Aortic smooth muscle cell (primary cell): ENCODE measurements at places on chromosomes 1 and 21. TPM values are rescaled to one million over a fixed set of nuclear protein-coding genes. Genes with fewer than 3 reads are reported as not detected.

Gene CDC42
- 396 and 476 TPM in 2 replicates for total RNA-seq

Gene FAM177B
- total RNA-seq, result not detected in 2 replicates

Gene KPRP
- total RNA-seq, result not detected in 2 replicates

Gene S100A3
- 8.1 and 13.3 TPM in 2 replicates for total RNA-seq

Gene PCSK9
- 0.25 and 0.40 TPM in 2 replicates for total RNA-seq

Gene FTCD
- total RNA-seq, result 0.13 TPM in 1 of 2 replicates, not detected in the other

Gene RO60
- total RNA-seq, result 105 and 135 TPM in 2 replicates

Gene RAB7B
- total RNA-seq, result 7.5 and 8.6 TPM in 2 replicates

Gene GRIK1
- total RNA-seq, result 0.12 and 0.13 TPM in 2 replicates

Gene OPRD1
- total RNA-seq, result under 0.01 TPM in 1 of 2 replicates, not detected in the other

Gene KHDRBS1
- total RNA-seq, result 42.5 and 56.6 TPM in 2 replicates

Gene PTPN7
- total RNA-seq, result not detected in 2 replicates

Gene VAV3
- 0.13 and 0.31 TPM in 2 replicates for total RNA-seq

Gene RNASEL
- total RNA-seq, result 12.9 and 13.2 TPM in 2 replicates

Gene C4BPB
- not detected in 2 replicates for total RNA-seq

Gene TMEM269
- 0.12 TPM in 1 of 2 replicates, not detected in the other for total RNA-seq

Gene GJA9
- not detected in 2 replicates for total RNA-seq

Gene ACKR1
- not detected in 2 replicates for total RNA-seq

Gene F13B
- total RNA-seq, result not detected in 2 replicates

Gene FCER1G
- not detected in 2 replicates for total RNA-seq

Gene TSPAN2
- total RNA-seq, result 0.12 and 0.13 TPM in 2 replicates

Gene RASSF5
- total RNA-seq, result 0.40 and 1.3 TPM in 2 replicates

Gene CLDN8
- not detected in 2 replicates for total RNA-seq

Gene USH2A
- total RNA-seq, result under 0.01 TPM in 1 of 2 replicates, not detected in the other

Gene NRDC
- total RNA-seq, result 64.2 and 74.0 TPM in 2 replicates

Gene GSTM2
- total RNA-seq, result 10.7 and 20.9 TPM in 2 replicates

Gene BGLAP
- total RNA-seq, result 0.13 TPM in 1 of 2 replicates, not detected in the other

Gene S100B
- total RNA-seq, result 0.12 and 0.26 TPM in 2 replicates

Gene C21orf91
- 4.0 and 4.4 TPM in 2 replicates for total RNA-seq

Gene LCE3D
- total RNA-seq, result not detected in 2 replicates

Gene ADORA1
- 0.26 TPM in 1 of 2 replicates, not detected in the other for total RNA-seq

Gene MPZ
- 1.6 and 1.7 TPM in 2 replicates for total RNA-seq

Gene CFAP141
- not detected in 2 replicates for total RNA-seq

Gene NID1
- total RNA-seq, result 49.8 and 64.9 TPM in 2 replicates
